CD4-positive, alpha-beta T cell treated with Interleukin-21 for 1 hour (primary cell): ENCODE measurements at places on chromosomes 1 and 21.

DNA sequence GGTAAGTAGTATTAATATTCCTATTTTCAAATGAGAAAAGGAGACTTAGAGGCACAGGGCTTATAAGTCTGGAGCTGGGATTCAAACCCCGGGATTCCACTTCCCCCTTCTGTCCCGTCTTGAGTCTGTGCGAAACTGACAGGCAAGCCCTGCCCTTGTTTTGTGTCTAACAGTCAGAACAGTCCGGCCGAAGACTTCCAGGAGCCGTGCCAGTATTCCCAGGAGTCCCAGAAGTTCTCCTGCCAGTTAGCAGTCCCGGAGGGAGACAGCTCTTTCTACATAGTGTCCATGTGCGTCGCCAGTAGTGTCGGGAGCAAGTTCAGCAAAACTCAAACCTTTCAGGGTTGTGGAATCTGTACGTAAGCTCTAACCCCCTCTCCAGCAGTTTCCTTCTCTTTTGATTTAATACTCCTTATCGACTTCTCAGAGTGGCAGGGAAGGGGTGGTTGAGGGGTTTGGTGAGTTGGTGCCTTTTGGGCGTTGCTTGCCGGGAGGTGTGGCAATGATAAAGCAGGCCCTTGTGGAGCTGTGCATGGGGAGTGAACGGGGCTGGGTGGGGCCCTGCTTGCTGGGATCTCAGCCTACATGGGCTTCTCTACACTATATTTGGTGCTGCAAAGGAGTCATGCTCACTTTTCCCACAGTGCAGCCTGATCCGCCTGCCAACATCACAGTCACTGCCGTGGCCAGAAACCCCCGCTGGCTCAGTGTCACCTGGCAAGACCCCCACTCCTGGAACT lies 29.4 kb downstream of the IL6R start:
- no peak for DNase-seq

DNA sequence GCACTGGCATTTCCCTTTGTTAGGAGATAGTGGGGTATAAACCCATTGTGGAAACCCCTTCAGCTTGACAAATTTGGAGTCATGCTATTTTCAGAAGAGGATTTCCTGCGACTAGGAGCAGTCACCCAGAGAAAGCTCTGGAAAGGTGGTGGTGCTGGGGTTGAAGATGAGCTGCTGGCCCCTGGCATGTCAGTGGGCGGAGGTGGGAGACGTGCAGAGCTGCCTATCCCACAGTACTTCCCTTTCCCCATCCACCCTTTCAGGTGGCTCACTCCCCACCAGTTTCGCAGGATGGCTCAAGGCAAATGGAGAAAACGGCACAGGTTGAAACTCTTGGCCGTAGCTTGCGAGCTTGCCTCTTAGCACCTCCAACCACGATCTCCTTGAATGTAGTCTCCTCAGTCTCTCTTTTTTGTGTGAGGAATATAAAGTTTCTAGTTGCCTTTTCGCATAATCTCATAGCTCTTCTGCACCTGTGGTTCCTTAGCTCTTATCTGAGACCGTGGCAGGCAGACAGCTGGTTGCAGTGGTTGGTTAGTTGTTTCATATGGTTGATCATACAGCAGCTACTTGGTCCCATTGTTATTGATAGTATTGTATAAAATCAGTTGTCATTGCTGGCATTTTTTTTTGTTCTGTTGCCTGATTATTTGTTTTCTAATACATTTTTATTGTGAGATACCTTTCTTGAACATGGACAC lies 48.2 kb downstream of the ADARB1 start:
- DNase-seq: no peak

- no peak for DNase-seq
These were observed 41.9 kb downstream of the NPHP4 start for GRCh38 chr1:5950201-5950895.

DNA sequence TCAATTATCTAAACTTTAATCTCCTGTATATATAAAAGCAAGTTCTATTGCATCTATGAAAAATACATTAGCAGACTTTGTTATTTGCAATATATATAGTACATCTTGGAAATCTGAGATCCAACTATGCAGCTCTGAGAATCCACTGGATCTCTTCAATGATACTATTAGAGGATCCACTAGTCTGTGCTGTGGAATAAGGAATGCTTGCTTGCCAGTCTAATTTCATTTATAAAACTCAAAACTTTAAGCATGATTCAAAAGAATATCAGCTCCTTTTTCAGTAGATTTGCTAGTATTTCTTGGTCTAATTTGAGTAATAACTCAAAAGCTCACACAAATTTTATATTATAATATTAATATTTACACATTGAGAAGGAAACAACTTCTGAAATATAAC lies 115.1 kb downstream of the SPATA6 start:
- no peak for DNase-seq

GRCh38 chr1:46370214-46370633 lies 23.9 kb upstream of the FAAH start:
- no peak for DNase-seq

GRCh38 chr1:54091666-54092065 lies 38.3 kb downstream of the TCEANC2 start:
- DNase-seq: no peak
